Heart right ventricle (tissue), 16 donors: ENCODE measurements at places on chromosomes 11 and 22. TPM values are rescaled to one million over a fixed set of nuclear protein-coding genes. Genes with fewer than 3 reads are reported as not detected.

DNA sequence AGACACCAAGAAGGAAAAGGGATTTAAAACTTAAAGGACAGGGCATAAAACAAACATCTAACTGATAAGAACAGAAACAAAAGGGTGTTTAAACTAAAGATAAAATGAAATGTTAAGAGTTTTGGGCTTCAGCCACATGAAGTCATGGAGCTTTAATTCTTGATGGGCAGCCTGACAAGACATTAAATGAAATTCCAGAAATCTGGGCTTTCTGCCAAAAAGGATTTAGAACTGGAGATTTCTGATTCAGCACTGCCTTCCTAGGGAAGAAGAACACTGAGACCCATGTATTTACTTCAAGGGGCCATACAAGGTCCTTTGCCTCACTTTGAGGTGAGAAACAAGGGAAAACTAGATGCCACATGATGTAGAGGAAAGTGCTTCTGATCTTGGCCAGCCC is 355.9 kb upstream of the RAG2 start:
- no peak for DNase-seq

DNA sequence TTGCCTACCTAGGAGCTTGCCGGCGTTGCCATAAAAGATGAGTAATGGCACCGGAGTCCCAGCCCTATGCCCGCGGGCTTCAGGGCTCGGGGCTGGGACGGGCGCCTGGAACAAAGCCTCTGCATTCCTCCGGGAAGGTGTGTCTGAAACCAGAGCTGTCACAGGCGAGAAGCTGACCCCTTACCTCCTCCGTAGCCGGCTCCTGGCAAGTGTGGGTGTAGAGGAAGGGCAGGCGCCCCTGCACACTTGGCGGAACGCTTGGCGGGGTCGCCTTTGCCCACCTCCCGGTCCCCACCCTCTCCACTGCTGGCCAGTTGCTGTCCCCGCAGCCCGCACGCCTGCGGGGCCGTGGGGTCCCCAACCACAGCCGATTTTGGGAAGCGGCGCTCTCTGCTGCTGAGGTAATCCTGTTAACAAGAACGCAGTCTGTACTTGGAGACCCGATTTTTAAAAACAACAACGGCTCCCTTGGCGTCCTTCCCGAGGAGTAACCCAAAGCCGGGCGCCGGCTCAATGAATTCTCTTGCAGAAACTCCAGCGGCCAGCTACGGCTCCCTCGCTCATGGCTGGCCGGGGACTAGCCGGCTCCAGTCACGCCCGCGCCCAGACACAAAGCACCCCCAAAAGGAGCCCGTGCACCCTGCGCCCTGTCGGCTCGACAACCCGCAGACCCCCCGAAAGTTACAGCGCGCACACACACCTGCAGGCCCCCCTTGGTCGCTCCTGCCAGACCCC is 89.2 kb downstream of the PLEKHA7 start:
- DNase-seq, result peak; percentile 45

- DNase-seq, result no peak
These were observed 104.1 kb downstream of the TBC1D22A start for GRCh38 chr22:46866591-46866990.

DNA sequence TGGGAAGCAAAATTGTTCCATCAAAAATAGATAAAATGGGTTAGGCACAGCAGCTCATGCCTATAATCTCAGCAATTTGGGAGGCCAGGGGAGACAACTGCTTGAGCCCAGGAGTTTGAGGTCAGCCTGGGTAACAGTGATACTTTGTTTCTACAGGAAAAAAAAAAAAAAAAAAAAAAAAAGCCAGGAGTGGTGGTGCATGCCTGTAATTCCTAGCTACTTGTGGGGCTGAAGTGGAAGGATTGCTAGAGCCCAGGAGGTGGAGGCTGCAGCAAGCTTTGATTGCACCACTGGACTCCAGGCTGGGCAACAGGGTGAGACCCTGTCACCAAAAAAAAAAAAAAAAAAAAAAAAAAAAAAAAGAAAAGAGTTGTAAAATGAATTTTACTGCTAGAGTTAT is 49.6 kb downstream of the KIF18A start:
- no peak for DNase-seq

Gene CUL5
- 6.6 TPM for polyA plus RNA-seq

DNA sequence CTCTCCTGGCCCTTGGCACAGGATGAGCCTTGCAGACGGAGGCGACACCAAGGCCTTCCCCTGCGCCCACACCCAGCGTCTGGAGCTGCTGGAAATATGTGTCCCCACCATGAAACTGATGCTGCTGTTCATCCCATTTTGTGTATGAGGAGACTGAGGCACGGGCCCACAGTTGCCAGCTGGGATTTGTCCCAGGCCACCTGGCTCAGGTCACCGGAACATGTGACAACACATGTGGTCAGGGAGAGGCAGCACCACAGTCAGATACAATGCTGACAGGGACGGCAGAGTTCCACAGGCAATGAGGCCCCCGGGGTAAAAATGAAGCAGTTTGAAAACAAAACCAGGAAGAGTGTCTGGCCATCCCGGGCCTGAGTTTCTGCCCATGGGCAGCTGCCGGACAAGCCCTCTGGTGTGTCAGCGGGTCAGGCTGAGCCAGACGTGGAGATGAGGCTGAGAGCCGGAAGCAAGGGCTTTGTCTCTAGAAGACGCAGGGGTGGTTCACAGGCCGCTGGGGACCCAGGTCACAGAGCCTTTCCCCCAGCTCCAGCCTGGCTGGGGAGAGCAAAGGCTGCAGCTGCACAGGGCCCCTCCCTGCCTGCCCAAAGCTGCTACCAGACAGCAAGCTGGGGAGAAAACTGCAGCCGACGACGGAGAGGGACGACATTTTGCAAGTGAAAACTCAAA is 80.7 kb downstream of the CDKN1C start:
- DNase-seq, result no peak

- DNase-seq, result peak; percentile 72
These were observed at the start of gene ME3 for GRCh38 chr11:86672007-86672621. Gene ME3 (minus strand): TSS chr11:86672616.

DNA sequence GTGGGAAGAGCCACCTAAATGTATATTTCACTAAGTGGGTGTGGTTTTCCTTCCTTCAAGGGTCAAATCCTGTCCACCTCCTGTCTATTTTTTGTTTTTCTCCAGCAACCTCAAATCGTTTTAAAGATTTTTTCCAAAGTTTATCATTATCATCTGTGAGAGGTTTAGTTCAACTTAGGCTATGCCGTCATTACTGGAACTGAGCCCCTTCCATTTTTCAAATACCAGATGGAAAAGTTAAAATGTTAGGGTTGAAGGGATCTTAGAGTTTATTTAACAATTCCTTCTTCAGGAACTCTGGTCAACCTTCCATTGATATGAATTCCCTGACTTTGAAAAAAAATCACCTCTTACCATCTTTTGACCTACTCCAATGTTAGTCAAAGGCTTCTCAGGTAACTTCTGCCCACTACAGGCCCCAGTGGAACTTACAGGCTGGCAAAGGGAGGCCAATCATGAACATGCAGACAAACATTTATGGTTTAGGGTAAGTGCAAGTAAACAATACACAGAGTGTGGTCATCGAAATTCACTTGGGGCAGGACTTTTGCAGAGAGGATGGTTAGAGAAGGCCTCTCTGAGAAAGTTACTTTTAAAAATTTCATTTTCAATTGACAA is 45.2 kb downstream of the SYN3 start:
- DNase-seq, result no peak

DNA sequence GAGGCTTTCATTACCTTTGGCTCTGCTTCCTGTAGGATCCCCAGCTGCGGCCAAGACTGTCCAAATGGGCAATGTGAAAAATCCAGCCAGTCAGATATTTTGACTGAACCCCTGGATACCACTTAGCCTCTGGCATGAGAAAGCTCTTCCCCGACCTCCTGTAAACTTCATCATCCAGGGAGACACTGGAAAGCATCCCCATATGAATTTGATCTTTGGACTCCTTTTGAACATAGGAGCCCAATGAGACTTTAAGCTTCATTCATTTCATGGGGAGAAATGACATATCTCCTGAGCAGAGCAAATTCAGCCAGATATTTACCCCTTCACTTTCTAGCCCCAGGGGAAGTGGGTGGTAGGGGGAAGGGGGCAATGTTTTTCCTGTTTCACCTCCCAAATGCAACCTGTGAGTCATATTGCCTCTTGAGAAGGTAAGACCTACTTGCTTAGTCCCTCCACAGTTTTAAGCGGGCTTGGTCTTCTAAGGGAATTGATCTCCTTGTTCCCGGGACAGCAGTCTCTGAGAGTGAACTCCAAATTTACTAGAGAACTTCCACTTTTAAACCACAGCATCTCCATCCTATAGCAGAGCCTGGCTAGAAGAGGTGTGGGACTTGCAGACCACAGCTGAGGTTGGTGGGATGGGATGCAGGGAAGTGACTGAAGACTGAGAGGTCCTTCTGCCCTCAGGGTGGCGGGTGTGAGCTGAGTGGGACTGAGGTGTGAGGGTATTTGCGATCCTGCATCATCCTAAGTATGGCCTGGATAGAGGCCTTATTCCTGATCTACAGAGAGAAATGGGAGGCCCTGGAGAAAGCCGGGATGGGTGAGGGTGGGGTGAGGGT is 20.3 kb upstream of the POU2AF1 start:
- no peak for DNase-seq

DNA sequence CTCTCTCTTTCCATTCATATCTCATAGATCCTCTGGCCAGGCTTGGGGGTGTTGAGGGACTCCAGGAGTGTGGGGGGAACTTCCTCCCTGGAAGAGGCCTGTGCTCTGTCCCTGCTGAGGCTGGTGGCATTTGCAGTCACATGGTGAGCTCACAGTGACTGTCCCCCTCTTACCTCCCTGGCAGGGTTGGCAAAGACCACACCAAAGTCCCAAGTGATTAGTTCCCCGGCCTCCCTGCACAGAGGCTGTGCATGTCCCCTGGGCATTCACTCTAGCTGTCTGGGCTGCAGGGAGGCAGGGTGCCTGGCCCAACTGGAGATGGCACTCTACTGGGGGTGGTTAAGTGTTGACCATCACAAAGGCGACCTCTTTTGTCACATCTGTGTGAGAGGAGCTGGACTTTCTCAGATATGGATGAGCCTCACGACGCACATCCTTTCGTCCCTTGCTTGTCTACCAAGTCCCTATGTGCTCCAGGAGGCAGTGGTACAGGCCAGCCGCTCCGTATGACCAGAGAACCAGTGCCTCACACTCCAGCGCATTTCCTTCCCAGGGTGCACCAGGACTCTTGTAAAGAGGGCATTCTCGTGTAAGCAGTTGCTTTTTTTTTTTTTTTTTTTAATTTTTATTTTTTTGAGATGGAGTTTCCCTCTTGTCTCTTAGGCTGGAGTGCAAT is 8.8 kb downstream of the TANGO2 start:
- DNase-seq, result peak; percentile 38
